Uterus (tissue), 4 donors: ENCODE measurements at places on chromosomes 11 and 22.

DNA sequence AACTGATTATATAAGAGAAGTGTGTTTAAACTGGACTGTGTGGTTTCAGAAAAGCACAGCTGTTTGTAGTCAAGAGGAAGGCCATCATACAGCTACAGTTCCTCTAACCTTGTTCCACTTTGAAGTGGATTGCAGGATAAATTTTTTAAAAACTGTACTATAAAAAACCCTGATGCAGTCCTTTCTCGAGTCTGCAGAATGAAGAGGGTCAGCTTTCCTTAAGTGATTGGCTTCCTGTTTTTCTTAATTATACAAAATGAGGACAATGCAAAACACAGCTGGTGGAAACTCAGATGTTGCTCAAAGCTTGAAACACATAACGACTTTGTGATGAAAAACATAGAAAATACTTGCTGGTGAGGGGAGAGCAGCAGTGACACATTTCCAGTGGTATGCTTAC, 1060.5 kb downstream of the DLG2 start:
- DNase-seq = no peak

DNA sequence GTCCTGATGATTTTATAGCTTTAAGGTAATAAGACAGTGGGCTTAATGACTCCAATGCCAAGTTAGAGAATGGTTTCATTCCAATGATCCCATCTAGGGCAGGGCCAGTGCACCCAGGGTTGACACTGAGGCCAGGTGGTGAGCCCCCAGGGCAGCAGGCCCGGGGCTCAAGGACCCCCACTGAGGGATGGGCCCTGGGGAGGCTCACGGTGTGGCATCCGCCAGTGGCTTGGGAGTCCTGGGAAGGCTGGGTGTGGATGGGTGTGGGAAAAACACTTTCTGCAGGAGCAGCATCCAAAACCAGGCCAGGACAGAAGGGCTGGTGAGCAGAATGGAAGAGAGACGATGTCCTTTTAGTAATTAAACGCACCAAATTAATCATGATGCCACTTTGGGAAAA, 626.3 kb downstream of the TBC1D22A start:
- DNase-seq = no peak

GRCh38 chr11:37109286-37109585, 511.2 kb upstream of the RAG2 start:
- DNase-seq = no peak

DNA sequence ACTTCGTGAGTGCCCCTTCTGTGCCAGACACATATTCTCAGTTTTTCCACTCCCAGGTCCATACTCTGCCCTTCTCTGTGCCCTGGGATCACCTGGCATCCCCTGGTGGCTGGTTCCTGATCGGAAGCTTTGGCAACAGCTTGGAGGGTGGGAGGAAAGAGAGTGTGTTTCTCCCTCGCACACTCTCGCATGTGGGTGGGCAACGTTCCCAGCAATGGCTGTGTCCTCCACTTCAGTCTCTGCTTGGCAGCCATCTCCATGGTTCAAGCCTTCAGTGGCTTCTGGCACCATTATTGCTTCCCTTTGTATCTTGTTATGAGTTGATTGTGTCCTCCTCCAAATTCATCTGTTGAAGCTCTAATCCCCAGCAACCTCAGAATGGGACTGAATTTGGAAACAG, 342.7 kb upstream of the SYN3 start:
- no peak for DNase-seq

GRCh38 chr11:7673724-7674434, 579 bp upstream of the CYB5R2 start:
- peak; percentile 70 for DNase-seq

- DNase-seq = no peak
Measured at GRCh38 chr11:64071849-64072248, 36.1 kb downstream of the FLRT1 start.

DNA sequence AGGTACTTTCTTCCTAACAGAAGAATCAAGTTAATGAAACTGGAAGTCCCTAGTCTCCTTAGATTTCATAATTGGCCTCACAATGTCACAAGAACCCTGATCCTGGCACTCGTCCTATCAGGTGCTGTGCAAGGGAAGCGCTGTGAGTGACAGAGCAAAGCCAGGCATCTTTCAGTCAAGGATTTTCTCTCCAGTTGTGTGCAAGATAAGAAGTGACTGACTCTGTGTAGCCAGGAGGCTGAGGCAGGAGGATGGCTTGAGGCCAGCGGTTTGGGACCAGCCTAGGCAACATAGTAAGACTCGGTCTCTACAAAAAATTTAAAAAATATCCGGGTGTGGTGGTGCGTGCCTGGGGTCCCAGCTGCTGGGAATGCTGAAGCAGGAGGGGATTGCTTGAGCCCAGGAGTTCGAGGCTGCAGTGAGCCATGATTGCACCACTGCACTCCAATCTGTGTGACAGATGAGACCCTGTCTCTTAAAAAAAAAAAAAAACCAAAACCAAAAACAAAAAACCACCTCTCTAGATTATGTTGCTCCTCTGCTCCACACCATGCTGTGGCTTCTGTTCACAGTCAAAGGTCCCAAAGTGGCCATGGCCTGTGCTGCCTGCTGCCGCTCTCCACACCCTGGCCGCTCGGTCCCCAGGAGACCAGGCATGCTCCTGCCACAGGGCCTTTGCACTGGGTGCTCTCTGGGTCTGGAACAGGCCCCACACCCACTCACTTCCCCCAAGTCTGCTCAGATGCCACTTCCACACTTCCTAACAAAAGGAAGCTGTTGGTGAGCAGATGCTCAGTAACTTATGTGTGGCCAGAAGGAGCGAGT, 54.2 kb upstream of the CLDN5 start:
- DNase-seq = no peak

DNA sequence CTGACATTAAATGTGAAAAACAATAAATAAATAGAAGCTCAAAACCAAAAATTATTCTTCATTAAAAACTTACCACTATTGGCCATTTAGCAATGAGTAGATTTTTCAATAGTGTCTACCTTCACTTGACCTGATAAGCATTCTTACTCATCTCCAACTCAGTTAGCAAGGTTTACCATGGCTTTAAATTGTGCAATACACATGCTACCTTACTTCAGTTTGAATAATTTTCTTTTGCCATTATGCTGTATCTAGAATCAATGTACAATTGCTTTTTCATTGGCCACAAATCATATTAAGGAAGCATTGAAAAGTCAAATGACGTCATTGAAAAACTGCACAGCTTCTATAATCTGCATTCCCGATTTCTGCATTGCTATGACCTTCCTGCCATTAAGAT, 64.9 kb downstream of the SVIP start:
- no peak for DNase-seq

- no peak for DNase-seq
Measured at GRCh38 chr11:95647355-95647754, 142.2 kb downstream of the FAM76B start.

DNA sequence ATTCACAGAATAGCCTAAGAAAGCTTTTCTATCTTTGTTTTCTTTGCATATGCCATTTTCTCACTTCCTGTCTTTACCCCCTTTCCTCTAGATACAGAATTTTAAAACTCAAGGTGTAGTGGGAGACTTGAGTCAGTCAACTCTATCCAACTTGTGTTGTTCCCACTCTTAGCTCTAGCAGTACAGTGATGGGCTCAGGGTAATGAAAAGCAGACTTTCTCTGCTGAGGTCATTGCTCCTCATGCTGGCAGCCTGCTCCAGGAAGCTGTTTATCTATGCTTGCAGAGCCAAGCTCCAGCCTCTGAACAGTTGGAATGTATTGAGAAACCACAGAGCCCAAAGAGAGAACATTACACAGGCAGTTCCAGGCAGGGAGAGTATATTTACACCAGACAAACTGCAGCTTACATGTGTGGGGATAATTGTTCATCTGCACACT, 68.1 kb downstream of the CSTPP1 start:
- peak; percentile 91 for DNase-seq

GRCh38 chr11:88849368-88849767, 216.4 kb downstream of the GRM5 start:
- DNase-seq = no peak

- DNase-seq = no peak
Measured at GRCh38 chr11:125167954-125168835, 3.6 kb downstream of the PKNOX2 start.

- no peak for DNase-seq
Measured at GRCh38 chr22:49331223-49331815, 496.4 kb downstream of the BRD1 start.

DNA sequence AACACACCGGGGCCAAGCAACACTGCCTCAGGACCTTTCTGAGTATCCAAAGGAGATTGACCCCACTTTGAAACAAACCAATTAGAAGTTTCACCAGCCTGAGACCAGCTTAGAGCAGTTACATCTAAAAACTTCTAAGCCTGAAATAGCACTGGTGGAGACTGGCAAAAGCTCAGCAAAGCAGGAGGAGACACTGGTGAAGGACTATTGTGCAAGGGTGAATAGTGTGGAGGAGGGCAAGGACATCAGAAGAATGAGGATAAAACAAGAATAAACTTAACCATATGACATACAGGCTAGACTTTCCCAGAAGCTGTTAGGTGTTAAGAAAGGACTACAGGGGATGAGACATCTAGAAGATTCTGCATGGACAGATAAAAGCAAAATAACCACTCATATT, 152.4 kb downstream of the FCHSD2 start:
- DNase-seq = no peak

- DNase-seq = no peak
Measured at GRCh38 chr11:11669233-11669846, 47.5 kb upstream of the GALNT18 start.

- no peak for DNase-seq
Measured at GRCh38 chr11:72807792-72808191, 6.4 kb upstream of the ATG16L2 start.

- DNase-seq = no peak
Measured at GRCh38 chr11:113519989-113520613, 44.9 kb upstream of the DRD2 start.

GRCh38 chr22:24370401-24370800, 57.0 kb upstream of the ADORA2A start:
- no peak for DNase-seq

- no peak for DNase-seq
Measured at GRCh38 chr11:8689726-8690255, 7.2 kb downstream of the RPL27A start.

DNA sequence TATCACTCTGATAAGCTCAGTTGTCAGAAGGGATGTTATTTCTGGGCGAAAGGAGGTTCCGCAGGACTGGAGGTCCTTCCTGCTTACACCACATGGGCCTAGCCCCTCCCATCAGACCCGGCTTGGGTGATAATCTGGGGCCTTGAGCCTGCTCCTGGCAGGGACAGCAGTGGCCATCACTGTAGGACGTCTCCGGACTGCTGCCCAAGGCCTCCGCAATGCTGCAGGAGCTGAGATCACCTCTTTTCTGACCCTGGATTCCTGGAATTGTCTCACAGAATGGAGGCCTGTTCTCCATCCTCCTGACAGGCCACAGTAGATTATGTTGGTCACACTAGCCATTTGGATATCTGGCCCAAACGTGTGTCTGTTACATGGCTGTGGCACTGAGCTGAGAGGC, 9.2 kb upstream of the BIK start:
- DNase-seq = no peak

- DNase-seq = peak; percentile 7
Measured at GRCh38 chr11:65440831-65441499, 18.4 kb downstream of the NEAT1 start.

DNA sequence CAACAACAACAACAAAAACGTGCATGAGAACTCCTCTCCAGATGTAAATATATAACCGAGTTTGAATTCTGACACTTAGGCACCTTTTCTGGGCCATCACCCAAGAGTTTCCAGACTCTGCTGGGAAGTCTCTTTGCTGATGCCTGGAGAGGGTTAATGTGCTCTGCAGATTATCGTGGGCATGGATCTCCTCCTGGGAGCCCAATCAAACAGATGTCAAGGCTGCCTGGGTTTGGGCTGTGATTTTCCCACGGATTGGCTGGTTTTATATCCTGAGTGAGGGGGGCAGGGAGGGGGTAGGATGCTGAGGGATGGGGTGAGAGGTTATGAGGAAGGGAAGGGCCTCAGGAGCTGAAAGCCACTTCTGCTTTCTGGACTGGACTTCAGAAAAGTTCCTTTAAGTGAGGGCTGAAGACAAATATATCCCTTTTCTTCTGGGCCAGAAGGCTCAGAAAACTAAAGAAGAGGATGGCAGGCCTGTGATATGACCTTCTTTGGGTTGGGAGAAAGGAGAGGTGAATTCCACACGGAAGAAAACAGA, 4.2 kb downstream of the ELF5 start:
- DNase-seq = no peak

GRCh38 chr22:41931701-41932269, 5.2 kb upstream of the TNFRSF13C start:
- DNase-seq = no peak

DNA sequence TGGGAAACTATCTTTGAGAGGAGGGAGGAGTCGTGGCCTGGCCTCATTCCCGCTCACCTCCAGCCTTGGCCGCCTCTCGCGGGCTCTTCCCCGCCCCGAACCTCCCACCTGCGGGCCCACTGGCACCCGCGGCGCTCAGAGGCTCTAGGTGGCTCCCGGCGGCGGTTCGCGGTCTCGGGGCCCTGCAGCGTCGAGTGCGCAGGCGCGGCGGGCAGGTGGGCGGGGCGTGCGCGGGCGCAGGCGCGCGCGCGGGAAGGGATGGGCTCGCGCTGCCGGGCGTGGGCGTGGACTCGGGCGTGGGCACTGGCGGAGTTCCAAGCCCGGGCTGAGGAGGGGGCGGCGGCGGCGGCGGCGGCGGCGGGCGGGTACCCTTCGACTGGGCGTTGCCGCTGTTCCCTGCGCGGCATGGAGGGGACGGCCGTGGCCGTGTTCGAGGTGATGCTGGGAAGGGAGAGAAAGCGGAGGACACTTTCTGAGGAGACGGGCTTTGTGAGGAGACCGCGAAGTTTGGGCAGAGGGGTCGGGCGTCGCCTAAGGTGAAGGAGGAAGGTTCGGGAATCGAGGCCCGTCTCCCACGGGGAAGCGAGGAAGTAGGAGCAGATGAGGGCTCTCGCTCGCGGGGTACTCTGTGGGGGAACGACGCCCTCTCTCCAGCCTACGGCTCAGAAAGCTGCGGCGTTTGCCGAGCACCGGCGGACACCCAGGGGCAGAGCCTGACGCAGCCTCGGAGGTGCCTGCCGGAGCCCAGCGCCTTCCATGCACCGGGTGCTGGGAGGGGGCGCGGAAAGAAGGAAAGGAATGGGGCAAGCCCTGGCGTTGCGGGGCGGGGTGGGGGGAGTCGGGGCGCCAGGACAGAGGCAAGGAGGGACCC, 15.7 kb upstream of the SPTBN2 start:
- peak; percentile 84 for DNase-seq

DNA sequence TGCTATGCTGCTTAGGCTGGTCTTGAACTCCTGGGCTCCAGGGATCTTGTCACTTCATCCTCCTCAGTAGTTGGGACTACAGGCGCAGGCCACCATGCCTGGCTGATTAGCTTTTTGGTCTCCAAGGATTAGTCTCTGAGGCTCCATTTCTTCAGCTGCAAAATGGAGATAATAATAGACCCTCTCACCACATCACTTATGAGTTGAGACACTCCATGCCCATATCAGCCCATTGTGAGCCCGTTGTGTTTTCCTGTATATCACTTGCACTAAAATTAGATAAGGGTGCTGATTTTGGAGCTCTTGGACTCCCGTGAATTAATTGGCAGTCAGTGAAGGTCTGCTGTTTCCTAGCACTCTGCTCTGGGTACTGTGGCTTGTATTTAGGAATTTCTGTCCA, 36.0 kb downstream of the DEPDC5 start:
- DNase-seq = no peak
